ENCODE measurements at places on chromosomes 3 and 15. TPM values are rescaled to one million over a fixed set of nuclear protein-coding genes. Genes with fewer than 3 reads are reported as not detected.

ARGFX gene
- not detected for total RNA-seq

PCLAF gene
- not detected for total RNA-seq

LMAN1L gene
- not detected for total RNA-seq

IMPG2 gene
- total RNA-seq, result 0.11 TPM

CD86 gene
- not detected for total RNA-seq

CADPS gene
- total RNA-seq, result not detected

NR1I2 gene
- total RNA-seq, result not detected

DNA sequence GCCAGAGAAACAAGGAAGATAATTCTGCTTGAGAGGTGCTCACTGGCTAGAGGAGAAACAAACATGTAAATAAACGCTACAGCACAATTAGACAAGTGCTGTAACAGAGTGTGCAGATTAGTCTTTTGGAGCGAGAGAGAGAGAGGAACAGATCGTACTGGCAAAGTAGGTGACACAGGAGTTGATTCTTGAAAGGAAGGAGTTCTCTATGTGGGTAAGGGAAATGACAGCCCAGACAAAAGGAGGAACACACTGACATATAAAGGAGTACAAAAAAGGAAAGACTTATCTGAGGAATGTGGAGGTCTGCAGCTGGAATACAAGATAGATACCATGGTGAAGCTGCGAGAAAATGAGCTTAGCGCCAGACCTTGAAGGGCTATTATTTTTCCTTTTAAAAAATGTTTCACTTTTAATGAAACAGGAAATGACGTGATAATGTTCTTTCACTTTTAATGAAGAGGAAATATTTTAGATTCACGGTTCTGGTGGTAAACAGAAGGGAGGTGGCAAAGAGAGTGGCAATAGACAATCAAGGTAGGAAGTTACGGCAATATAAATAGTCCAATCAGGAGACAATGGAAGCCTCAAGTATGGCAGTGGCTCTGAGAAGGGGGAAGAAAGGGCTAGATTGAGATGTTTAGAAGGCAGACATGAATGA, 202.9 kb downstream of the VPS13C start:
- no peak for DNase-seq

DNA sequence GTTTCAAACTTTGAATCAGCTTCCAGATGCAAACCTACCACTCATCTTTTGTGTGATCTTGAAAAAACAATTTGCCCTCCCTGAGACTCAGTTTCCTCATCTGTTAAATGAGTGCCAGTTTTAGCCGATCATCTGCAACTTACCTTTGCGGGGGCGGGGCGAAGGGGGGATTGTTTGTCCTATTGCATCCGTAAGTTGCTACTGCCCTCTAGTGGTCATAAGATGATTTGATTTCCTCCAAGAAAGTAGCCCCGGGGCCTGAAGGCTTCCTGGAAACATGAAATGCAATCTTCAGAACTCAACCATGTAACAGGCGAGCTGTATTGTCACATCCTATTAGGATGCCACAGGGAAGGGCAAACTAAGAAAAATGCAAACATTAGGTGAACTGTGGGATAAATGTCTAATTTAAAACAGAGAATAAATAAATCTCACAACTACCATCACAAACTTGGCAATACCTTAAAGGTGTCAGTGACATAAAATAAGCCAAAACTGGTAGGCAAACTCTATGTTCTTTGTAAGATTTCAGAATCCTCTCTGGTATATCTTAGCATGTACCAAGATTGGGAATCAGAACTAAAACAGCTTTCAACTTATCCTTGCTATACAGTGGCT, 63.5 kb upstream of the CLDN18 start:
- DNase-seq, result no peak

- no peak for DNase-seq
Measured at GRCh38 chr15:26806151-26806550, 33.3 kb upstream of the GABRB3 start.

- no peak for DNase-seq
Measured at GRCh38 chr15:99386391-99386790, 135.1 kb downstream of the LRRC28 start.

- DNase-seq, result no peak
Measured at GRCh38 chr15:61037031-61037430, 192.1 kb downstream of the RORA start.

DNA sequence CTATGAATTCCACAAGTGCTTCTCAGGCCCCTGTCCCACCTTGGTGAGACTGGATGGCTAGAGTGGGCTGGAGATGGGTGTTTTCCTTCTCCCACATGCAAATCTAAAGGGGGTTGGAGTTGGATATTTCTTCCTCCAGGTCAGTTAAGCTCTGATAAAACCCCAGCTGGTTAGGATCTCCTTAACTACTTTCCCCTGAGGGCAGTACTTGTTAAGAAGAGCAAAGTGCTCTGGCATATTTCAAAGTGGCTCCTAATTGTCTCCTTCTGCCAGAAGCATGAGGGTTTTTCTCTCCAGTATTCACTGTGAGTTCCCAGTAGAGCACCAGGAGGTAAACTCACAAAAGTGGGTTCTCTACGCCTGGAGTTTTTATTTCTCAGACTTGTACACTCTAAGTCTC, 31.4 kb downstream of the COL6A6 start:
- DNase-seq, result no peak

GRCh38 chr3:169082076-169082475, 581.4 kb downstream of the MECOM start:
- no peak for DNase-seq

- no peak for DNase-seq
Measured at GRCh38 chr3:11536132-11536935, 107.4 kb downstream of the VGLL4 start.

DNA sequence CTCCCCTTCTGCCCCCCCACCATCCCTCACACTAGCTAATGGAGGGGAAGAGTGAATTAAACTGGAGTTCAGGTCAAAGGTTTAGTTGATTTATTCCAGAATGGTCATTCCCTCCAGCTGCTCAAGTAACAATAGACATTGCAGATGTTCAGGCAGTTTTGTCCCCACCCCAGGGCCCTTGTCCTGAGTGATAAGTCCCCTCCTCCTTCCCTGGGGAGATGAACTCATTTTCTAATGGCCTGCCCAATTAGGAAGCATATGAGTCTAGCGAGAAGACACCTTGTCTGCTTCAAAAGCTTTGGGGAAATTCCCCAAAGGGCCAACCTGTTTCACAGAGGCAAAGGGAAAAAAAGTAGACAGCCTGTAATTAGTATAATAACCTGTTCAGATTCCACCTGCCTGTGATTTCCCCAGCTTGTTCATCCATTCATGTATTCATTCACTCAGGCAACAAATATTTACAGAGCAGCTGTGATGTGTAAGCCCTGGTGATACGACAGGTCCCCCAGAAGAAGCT, 165.3 kb downstream of the SHQ1 start:
- no peak for DNase-seq

GRCh38 chr3:55884066-55884465, 397.0 kb upstream of the WNT5A start:
- no peak for DNase-seq

- no peak for DNase-seq
Measured at GRCh38 chr3:81354119-81354518, 407.3 kb downstream of the GBE1 start.

GRCh38 chr3:30319713-30320112, 286.7 kb upstream of the TGFBR2 start:
- no peak for DNase-seq

DNA sequence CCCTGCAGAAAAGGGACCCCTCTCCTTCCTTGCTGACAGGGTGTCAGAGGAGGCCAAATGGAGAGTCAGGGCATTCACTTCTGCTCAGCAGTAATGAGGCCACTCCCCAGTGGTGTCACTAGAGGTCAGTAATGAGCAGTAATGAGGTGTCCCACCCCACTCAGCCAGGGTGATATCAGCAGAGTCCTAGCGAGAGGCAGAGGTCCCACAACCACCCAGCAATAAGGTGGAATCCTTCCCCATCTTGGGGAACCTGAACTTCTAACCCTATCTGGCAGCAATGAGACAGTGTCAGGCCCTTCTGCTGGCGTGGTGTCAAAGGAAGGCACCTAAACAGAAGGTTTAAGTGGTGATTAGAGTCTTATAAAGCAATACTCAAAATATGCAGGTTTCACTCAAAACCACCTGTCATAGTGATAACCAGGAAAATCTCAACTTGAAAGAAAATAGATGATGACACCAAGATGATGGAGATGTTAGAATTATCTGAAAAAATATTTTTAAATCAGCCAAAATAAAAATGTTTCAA, 12.9 kb downstream of the OCA2 start:
- DNase-seq, result no peak

- no peak for DNase-seq
Measured at GRCh38 chr3:74642876-74643275, 28.4 kb upstream of the CNTN3 start.

DNA sequence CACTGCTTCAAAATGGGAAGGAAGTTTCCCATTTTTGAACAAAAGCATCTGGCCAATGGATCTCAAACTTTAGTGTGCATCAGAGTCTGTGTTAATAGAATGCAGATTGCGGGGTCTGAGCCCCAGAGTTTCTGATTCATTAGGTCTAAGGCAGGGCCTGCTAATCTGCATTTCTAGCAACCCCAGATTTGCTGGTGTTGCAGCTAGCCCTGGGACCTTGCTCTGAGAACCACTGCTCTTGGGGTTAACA, 30.7 kb upstream of the USP3 start:
- DNase-seq, result no peak

DNA sequence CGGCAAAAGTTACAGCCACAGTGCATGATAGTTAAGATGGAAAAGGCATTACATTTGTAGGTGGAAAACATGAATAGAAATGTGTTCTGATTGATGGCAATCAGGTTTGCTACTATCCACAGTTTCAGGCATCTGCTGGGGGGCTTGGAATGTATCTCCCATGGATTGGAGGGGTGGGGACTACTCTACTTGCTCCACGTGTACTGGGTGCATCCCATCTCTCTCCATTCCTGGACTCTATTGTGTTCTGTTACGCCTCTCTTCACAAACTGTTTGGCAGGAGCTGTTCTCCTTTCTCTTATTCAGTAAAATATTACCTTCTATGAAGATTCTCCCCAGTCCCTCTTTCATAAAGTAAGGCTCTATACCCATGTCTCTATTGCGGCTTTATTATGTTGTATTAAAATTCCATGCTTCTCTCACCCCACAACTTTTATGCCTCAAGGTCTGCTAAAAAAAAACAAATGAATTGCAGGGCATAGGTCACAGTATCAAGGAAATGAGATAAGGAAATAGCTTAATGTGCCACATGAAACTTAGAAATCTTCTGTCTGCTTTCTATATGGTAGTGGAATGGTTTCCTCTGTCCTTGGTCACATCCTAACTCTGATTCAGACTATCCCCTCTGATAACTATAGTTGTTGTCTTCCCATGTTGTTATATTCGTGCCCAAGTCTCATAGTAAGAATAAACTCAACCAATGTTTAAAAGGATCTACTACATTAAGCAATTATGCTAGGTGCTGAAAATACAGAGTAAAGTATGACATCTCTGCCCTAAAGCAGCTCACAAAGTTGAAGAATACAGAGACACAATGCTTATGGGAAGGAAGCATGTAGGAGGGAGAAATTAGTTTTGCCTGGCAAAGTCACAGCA, 43.2 kb downstream of the LRRFIP2 start:
- DNase-seq, result no peak

DNA sequence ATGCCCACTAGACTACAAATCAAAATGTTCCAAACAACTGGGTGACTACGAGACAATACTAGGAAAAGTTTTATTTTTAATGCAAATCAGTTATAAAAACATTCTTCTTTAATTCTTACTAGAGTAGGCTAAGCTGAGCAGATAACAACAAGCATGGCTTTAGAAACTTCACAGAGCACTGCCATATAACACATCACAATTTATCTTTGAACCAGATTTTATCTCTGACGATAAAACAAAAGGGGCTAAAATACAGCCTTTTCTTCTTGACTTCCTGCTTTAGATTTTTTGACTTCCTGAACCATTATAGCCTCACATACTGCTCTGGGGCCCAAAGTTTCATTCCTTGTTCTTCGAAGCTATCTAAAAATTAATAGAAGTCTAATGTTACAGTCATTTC, 25.9 kb downstream of the TBC1D2B start:
- no peak for DNase-seq

Measured in ascending aorta (tissue), 2 donors.